ENCODE measurements at places on chromosomes 6 and 20.

DNA sequence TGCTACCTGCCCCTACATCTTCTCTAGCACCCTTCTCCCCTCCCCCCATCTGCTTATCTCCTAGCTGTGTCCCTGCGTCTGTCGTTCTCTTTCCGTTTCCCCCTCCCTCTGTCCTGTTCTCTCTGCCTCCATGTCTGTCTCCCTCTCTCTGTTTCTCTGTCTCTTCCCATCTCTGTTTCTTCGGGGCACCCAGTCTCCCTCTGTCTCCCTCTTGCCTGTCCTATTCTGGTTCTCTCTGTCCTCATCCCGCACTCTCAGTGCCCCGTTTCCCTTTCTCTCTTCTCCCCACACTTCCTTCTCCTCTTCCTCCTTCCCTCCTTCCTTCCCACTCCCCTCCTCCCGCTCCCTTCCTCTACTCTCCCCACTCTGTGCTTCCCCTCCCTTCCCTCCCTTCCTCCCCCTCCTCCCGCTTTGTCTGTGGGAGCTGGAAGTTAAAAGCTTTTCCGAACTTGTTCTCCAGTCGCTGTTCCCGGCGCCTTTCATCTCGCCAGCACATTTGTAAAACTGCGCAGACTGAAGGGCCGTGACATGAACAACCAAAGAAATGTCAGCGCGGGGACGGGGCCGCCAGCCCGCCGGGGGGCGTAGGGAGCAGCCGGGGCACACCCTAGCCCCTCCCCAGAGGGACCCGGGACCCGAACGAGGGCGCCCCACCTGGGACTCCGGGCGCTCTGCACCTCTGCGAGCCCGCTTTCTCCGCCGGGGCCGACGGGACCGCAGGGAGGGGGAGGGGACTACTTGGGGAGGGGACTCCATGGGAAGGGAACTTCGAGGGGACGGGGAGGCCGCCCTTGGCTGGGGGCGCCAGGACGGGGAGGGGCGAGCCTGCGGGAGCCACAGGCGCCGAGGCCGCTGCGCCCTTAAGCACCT is 4.0 kb upstream of the CDH22 start:
- DNase-seq: peak; percentile 4

DNA sequence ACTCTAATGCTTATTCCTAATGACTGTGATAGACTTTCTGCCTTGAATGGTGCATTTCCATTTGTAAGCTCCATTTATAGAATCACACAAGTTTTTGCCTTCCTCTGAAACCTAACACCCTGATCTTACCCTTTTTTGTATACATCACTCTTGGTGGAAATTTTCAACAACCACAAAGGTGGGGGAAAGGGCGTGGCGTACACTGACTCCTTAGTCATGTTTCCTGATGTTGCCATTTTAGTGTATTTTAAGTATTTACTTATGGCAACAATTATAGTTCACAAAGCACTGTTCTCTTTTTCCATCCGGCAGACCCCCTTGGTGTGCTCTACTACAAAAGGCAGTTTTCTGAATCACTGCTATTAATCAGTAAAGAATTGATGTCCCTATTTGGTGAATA is 92.0 kb downstream of the ATXN1 start:
- peak; percentile 52 for DNase-seq

DNA sequence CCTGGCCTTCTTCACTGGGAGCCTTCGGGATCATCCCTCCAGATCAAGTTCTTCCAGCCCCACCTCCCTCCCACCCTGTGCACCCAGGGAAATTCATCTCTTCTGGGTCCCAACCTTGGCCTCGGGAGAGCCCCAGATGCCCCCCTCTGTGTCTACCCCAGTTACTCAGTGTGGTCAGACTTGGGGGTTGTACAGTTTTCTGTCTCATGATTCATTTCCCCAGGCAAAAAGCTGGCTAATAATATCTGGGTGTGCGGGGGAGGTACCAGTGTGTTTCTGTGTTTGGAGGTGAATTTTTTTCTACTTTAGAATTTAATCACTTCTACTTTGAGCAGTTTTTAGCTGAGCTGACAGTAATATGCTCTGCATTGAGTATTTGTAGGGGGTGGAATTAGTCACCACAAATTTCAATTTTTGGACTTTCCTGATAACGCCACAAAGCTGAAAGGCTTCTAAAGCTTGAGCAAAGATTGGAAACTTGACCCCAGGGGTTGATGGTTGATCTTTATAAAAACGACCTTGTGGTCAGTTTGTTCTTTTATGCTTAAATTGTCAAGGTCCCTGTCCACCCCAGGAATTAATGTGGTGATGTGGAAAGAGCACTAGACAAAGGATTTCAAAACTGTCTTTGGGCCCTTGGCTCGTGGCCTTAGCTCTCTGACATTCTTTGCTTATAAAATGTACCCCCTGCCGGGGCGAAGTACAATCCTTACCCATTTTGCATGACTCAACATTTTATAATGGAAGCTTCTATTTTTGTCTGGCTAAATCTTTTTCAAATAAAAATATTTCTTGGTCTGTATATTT is 284.7 kb upstream of the TAB2 start:
- peak; percentile 55 for DNase-seq

GRCh38 chr20:19764207-19764606 is 6.1 kb downstream of the RIN2 start:
- DNase-seq: no peak

DNA sequence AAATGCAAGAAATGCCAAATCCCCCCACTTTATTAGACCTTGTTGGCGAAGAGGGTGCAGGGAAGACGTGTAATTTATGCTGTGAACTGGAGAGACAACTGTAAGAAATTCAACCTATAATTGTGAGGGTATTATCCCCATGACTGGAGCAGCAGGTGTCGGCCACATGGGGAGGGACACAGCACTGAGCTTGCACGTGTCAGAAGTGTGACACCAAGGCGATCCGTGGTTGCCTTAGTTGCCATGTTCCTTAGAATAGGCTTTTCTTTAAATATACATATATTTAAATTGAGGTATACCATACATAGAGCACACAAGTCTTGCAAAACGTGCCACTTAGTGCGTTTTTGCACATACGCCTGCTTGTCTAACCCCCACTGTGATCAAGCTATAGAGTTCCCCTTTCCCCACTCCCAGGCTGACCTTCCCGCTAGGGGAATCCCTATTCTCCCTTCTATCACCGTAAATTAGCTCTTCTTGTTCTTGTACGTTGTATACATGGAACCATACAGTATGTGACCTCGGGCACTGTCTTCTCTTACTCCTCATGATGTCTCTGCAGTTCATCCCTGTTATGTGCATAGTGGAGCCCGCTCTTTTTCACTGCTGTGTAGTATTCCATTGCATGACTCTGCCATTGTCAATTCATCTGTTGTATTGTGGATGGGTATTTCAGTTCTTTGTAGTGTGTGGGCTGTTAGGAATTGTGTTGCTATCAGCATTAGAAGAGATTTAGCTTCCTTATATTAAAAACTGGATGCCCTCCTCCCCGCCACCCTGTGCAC is 81.6 kb upstream of the PMEPA1 start:
- no peak for DNase-seq

Measured in activated T-cell treated with anti-CD3 and anti-CD28 coated beads for 48 hours (primary cell).